ENCODE measurements at places on chromosomes 11 and 22.

GRCh38 chr11:122068837-122069236 is 47.2 kb downstream of the BLID start:
- DNase-seq = no peak

DNA sequence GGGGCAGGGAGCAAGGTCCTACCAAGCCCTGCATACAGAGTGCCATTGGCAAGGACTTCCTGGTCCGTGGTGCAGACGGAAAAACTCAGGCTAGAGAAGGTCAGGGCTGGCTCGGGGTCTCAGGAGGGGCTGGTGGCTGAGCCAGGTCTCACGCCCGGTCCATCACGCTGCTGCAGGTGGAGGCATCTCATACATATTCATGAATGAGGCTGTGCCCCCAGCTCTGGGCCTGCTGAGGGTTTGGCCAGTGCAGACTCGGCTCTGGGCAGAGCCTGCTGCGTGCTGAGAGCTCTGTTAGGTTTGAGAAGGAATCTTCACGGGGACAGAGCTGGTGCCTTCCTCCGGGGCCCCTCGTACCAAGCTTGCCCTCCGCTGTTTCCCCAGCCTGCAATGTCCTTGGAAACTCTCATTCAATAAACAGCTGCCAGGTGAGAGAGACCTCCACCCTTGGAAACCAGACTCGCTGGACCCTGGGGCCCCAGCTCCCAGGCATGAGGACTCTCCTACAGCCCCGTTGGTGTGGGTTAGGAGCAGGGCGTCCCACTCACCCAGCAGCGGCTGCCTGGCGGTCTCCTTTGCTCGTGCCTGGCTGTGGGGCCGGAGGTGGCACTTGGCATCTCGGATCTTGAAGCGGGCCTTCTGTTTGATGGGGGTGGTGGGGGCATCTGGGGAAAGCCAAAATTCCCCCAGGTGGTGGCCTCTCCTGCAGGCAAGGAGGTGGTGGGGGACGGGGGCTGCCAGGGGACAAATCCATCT is 33.9 kb upstream of the TTLL12 start:
- DNase-seq = no peak

GRCh38 chr11:3831378-3832239 is 9.2 kb downstream of the RHOG start:
- no peak for DNase-seq

DNA sequence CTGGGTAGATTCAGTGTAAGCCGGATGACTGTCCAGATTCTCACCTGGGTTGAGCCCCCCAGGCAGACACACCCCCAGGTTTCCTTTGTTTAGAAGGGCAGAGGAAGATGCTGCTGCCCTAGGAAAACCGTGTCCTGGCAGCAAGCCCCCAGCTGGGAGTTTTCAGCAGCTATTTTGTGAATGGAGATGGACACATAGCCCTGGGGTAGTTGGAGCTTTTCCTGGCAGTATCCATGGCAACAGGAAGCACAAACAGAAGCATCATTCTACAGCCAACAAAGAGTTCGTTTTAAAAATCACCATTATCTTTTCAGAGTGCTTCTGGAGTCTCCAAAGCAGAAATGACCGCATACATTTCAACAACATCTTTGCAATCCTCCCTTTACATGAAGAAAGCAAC is 245.5 kb downstream of the BRD1 start:
- no peak for DNase-seq

DNA sequence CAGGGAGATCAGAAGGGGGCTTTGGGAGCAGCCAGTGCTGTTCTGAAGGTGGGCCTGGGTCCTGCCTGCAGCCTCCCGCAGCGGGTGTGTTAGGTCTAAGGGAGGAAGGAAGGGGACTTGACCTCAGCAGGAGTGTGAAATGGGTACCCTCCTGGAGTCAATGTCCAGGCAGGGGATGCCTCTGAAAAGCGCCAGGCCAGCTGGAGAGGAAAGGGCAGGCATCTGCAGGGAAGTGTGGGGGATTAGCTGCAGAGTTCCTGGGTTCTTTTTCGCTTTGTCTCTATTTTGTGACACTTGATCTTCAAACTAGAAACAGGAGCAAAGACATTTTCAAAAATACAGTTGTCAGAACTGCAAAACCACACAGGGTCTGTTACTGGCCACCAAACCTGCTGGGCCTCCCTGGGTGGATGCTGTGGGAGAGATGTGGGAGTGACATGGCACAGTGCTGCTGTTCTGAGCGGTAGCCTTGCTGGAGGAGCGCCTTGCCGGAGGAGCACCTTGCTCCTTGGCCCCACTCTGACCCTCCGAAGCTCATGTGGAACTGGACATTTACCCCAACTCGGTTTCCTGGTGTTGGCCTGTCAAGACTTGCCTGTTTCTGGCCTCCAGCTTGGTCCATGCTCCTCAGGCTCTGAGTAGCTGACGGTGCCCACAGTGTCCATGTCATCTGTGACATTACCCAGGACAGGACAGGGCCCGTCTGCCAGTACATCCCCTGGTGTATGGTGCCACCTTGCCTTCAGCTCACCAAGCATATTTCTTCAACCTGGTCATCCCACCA is 25.9 kb downstream of the MED15 start:
- DNase-seq = no peak

DNA sequence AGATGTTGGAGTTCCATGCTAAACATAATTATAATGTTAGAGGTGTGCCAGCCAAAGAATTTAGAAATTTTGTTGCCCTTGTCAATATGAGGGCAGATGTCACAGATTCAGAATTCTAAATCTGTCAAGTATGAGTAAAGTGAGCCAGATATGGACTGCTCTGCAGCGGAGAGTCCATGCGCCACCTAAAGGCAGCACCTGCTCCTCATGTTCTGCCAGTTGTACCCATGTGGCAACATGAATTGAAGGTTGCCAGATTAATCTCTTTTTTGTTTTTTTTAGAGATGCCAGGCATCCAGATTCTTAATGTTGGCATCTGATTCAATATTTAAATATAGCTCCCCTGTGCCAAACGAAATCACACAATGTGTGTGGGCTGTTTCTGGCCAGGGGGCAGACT is 678.6 kb upstream of the ANO5 start:
- no peak for DNase-seq

GRCh38 chr11:117862753-117863152 is 13.7 kb downstream of the FXYD6 start:
- no peak for DNase-seq

DNA sequence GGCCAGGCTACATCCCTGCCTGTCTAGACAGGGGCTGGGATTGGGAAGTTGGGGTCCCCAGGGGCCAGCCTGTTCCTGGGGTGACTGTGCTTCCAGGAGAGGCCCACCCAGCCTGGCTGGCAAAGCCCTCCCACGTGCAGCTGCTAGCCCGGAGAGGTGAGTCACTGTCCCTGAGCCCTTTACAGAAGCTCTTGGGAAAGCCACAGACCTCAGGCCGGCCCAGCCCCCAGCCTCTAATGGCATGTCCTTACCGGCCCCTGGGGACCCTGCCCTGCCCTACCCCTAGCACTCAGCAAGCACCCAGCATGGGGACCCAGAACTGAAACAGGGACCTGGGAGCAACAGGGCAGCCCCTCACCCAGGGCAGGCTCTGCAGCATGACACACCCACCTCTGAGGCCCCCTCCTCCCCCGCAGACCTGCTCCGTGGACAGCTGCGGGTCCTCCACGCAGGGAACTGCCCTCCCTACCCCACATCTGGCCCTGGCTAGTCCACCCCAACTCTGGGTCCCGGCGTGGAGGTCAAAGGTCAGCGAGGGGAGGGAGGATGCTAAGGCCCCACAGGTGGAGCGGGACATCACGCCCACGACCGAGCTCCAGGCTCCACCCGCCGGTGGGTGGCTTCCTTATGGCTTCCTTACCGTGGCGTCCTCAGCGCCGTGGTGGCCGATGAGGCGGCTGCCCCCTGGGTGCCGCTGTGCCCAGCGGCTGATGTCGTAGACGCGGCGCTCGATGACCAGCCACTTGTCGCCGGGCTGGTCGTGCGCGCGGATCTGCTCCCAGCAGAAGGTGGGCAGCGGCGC is 615 bp downstream of the FADS3 start:
- no peak for DNase-seq

GRCh38 chr11:44936525-44936924 is 14.2 kb downstream of the TP53I11 start:
- DNase-seq = no peak

- no peak for DNase-seq
Observed at GRCh38 chr11:130191896-130192295, 32.3 kb downstream of the ST14 start.

DNA sequence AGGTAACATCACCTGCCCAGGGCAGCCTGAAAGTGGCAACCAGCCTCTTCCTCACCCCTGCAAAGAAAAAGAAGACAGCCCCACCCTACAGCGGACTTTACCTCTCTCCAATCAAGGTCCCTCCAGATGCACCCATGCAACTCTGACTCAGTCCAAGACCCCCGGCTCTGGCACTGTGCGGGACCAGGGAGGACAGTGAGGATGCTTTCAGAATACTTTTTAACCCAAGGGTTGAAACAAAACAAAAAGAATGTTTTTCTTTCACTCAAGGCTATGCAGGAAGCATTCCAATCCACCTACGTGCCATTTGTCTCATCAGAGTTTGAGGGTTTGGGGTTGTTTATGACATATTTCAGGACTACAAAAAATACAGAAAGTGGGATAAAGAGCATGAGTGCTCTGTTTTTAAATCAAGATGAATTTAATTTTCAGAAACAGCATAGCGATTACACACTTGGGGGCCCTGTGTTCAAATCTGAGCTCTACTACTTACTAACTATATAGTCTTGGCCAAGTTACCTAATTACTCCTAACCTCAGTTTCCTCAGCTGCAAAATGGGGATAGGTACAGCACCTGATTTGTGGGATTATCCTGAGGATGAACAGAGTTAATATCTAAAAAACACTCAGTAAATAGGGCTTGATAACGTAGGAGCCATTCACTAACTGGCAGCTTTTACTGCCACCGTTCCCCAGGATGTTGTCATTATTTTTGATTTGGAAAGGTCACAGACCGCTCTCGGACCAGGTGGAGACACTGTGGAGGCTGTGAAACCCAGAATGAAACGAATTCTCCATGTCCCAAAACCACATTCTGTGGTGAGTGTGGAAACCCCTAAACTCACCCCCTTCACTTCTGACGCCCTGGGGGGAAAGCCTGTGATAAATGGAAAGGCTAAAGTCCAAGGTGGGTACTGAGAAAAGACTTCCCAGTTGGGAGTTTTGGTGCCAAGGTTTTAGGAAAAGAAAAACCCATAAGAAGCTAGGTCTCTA is 5.6 kb downstream of the PLAAT3 start:
- DNase-seq = no peak

DNA sequence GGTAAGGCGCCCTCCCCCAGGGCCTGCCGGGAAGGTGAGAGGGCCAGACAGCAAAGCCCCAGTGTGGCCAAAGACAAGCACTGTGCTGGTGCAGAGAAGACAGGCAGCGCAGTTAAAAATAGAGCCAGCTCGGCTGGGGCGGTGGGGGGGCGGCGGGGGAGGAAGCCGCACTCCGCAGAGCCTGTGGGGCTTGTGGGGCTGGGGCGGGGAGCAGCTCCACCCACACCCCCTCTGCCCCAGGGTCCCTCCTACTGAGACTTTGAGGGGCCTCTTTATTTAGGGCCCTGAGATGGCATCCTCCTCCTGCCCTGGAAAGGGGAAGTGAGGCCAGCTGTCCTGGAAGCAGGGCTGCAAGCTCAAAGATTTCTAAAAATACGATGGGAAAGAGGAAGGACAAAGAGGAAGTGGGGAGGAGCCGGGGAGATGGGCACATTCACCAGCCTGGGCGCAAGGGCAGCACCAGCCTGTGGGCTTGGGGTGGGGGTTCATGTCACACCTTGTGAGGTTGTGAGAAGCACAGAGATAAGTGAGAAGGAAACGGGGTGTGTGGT is 2.6 kb downstream of the CYTH4 start:
- no peak for DNase-seq

DNA sequence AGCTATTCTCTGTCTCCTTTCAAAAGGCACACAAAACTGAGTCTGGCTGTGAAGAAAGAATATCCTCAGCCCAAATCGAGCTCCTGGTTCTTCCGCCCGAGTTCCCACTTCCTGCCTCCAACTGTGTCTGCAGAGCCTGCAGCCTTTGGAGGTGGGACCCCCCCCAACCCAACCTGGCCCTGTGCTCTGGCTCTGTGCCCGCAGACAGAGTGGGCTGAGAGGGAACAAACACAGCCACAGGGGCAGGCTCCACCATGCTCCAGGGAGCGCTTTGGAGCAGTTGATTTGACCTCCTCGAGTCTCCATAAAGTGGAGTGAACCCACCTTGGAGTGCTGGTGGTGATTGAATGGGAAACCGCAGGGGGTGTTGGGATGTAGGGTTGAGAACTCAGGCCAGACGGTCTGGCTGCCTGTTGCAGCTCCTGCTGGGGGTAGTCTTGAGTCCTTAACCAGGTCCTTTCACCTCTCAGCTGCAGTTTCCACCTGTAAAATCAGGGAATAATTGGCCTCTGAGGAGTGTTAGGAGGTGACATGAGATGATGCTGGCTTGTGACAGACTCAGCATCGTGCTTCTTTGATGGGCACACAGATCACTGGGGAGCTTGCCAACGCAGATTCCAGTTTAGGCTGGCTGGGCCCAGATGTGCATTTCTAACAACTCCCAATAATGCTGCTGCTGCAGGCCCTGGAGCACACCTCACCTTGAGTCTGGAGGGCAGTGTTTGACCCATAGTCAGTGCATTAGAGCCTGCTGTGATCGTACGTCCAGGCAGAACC is 11.4 kb downstream of the DAGLA start:
- DNase-seq = no peak

DNA sequence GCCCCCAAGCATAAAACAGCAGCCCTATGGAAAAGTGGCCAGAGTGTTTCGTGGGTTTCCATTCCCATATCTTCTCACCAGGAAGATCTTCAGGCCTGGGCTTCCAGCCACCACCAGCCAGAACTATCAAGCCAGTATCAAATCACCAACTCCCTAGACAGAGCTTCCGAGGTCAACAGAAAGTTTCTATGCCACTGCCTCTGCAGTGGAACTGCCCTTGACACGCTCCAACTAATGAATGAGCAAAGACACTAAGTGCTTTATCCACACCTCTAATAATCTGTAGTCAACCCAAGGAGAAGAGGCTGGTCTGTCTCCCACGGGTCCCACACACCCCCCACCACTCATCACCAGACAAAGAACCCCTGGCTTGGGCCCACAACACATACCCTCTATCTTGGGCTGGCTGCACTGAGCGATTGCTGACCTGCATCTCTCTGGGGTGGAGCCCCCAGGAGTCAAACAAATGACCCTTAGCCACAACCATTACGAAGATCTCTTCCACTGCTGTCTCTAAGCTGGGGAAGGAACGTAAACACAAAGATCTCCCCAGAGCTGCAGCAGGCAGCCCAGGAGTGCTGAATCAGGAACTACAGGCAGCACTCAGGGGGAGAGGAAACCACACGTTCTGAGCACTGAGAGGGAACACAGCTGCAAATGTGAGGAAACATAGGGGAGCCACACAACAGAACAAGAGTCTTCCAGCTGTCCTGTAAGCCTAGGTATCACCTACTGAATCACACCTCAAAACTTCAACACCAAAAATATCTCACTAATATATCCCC is 9.7 kb downstream of the OR5AN1 start:
- DNase-seq = no peak

- no peak for DNase-seq
Observed at GRCh38 chr22:36577019-36577418, 48.1 kb upstream of the EIF3D start.

- no peak for DNase-seq
Observed at GRCh38 chr11:133829566-133829965, 15.7 kb downstream of the SPATA19 start.

- no peak for DNase-seq
Observed at GRCh38 chr11:126159719-126160344, 51.6 kb downstream of the RPUSD4 start.

- no peak for DNase-seq
Observed at GRCh38 chr22:22458387-22458786, 50.2 kb downstream of the ZNF280B start.

- no peak for DNase-seq
Observed at GRCh38 chr11:95647355-95647754, 142.2 kb downstream of the FAM76B start.

Measured in GOT3 (cell line).